Stimulated activated CD8-positive, alpha-beta memory T cell treated with anti-CD3 and anti-CD28 coated beads, Interleukin-12 subunit alpha, Interleukin-12 subunit beta, amount 100 ng/mL, for 4 hours (primary cell): ENCODE measurements at places on chromosomes 16 and 17.

- no peak for DNase-seq
Measured at GRCh38 chr17:49516180-49516579, 21.1 kb downstream of the NGFR start.

GRCh38 chr17:65930140-65930730 is 261.7 kb downstream of the CEP112 start:
- no peak for DNase-seq

DNA sequence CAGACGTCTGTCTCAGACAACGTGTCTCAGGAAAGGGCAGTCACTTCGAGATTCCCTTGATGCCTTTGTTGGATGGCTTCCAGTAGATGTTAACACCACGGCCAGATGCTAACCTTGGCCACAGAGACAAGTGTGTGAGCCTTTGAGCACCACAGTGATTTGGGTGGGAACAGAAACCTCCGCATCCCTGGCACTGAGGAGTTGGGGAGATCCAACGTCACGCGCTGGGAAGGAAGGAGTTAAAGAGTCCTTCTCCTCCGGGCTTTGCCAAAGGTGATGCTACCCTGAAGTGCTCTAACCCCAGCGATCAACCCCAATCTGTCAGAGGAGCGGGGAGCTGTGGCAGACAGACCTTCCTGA is 3.0 kb upstream of the ABR start:
- no peak for DNase-seq

DNA sequence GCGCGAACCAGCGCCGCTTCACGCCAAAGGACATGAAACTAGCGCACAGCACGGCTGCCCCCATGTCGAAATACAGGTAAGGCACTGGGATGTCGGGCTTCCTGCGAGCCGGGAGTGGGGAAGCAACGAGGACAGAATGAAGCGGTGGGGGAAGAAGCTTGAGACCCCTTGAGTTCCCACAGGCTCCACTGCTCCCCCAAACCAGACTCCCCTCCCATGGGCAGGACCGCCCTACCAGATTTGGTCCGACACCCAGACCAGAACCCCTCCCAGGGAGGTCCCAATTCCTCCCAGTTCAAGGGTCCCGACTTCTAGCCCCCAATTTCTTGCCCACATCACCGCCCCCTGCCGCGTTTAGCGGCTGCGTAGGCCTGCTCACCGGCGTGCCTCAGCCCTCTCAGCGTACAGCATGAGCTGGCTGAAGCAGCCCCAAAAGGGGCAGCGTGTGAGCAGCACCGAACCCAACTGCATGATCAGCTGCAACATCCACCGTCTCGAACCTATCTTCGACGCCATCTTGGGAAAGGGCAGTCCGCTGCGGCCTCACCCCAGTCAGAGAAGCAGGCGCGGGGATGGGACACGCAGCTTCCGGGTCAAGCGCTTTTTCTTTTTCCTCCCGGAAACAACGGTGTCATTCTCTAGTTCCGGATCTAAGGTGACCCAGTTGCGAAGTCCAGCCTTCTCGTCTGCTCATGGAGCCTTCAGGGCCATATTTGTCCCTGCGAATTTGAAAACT is at the start of gene TMEM101:
Gene TMEM101 (minus strand): TSS at position 527 of the 736 bp plus-strand sequence. CDS start 11 bp downstream, at position 516.
- DNase-seq, result peak; percentile 73

- DNase-seq, result no peak
Measured at GRCh38 chr16:13945744-13946485, 26.0 kb downstream of the ERCC4 start.

GRCh38 chr17:73971127-73971526 is 232.4 kb upstream of the RPL38 start:
- DNase-seq, result no peak

- no peak for DNase-seq
Measured at GRCh38 chr16:6190776-6191175, 1093.2 kb upstream of the EEF2KMT start.

DNA sequence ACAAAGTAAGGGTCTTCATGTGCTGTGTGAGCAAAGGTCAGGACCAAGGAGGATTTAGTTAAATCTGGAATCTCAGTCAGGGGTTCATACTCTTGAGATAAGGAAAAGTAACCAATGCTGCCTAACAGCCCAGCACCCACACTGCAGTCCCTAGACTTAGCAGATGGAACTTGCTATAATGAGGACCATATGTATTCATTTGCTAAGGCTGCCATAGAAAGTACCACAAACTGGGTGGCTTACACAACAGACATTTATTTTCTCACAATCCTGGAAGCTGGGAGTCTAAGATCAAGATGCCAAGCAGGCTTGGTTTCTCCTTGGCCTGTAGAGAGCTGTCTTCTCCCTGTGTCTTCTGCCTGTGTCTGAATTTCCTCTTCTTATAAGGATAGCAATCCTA is 20.8 kb downstream of the ZP2 start:
- no peak for DNase-seq

- no peak for DNase-seq
Measured at GRCh38 chr17:42617956-42618431, 8.5 kb downstream of the TUBG1 start.

DNA sequence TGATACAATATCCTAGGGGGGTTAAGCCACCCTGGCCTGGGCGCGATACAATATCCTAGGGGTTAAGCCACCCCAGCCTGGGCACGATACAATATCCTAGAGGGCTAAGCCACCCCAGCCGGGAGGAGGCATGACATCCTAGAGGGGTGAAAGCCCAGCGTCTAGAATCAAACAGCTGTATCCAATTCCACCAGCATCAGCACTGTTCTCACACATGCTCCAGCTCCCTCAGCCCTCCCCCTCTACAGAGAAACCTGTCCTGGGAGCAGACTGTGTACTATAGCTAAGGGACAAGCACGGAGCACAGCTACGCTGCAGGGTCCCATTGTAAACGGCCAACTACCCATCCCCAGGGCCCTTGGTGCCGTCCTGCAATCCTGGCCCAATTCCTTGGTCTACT is 6.2 kb downstream of the GINS2 start:
- no peak for DNase-seq

DNA sequence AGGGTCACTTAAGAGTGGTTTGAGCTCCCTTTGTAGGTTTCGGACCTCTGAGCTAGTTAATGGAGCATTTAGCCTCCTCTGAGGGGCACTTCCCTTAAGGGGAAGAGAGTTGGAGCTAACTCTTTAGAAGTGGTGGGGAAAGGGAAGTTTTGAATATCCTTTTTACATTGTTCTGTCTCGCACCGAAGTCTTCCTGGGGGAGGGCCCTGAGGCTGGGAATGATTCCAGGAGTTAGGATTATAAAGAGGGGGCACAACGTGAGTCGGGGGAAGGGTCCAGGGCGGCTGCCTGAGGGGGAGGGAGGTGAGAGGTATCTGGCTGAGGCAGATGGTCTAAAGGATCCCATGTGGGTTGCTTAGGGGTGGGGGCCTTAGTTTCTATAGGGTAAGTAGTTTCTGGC is 32.3 kb downstream of the SEC14L1 start:
- DNase-seq, result no peak
